ENCODE measurements at places on chromosomes 6 and 20. TPM values are rescaled to one million over a fixed set of nuclear protein-coding genes. Genes with fewer than 3 reads are reported as not detected.

The HRH3 gene
- not detected for total RNA-seq

The POM121L2 gene
- not detected for total RNA-seq

- no peak for DNase-seq
Measured at GRCh38 chr20:24098886-24099285, 110.3 kb upstream of the GGTLC1 start.

DNA sequence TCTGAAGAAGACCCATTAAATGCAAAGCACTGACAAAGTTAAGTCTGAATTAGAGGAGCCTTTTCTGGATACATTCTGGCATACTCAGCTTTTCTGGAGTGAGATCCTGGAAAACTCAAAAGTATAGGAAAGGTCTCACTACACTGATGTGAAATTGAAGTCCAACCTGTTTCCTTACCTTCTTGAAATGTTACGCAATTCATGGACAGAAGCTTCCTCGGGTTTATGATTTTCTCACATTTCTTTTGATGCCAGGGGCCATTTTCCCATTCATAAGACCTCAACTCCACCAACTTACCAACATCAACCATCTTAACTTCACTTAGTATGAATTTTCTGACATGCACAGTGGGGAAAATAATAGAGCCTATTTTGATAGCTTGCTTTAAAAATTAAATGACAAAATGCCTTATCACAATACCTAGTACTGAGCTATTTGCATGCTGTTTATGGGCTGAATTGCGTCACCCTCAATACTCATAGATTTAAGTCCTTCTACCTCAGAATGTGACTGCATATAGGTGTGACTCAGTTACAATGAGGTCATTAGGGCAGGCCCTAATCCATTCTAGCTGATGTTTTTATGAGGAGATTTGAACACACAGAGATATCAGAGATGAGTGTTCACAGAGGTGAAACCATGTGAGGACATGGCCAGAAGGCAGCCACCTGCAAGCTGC is 73.4 kb upstream of the RAB32 start:
- DNase-seq: no peak

GRCh38 chr20:4912380-4913142 is 88.7 kb downstream of the SLC23A2 start:
- DNase-seq: no peak

- no peak for DNase-seq
Measured at GRCh38 chr20:6582449-6582848, 185.0 kb upstream of the BMP2 start.

DNA sequence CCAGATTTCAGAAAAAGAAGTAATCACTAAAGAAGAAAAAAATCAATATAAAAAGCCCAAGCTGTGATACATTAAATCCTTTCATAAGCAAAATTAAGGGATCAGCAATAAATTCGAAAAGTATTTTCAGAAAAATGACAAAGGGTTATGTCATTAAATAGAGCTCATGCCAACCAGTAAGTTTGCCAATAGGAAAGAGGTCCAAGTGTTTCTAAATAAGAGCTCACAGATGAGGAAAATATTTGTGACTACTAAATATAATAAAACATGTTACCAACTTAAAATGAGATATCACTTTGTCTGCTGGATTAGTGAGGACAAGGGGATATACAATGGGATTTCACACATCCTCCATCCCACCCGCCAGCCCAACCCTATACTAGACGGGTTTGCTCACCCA is 140.3 kb upstream of the EYA4 start:
- no peak for DNase-seq
